ENCODE measurements at places on chromosomes 16 and 17.

GRCh38 chr16:48232493-48233040 lies 11.5 kb upstream of the LONP2 start:
- DNase-seq = no peak

DNA sequence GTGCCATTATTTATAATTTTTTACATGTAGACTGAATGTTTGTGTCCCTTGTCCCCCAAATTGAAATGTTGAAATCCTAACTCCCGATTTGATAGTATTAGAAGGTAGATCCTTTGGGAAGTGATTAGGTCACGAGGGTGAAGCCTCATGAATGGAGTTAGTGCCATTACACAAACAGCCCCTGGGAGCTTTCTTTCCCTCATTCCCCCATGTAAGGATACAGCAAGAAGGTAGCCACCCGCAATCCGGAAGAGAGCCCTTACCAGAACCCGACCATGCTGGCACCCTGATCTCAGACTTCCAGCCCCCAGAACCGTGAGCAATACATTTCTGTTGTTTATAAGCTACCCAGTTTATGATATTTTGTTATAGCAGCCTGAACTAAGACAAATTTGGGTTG lies 143.2 kb downstream of the NPIPB5 start:
- no peak for DNase-seq

DNA sequence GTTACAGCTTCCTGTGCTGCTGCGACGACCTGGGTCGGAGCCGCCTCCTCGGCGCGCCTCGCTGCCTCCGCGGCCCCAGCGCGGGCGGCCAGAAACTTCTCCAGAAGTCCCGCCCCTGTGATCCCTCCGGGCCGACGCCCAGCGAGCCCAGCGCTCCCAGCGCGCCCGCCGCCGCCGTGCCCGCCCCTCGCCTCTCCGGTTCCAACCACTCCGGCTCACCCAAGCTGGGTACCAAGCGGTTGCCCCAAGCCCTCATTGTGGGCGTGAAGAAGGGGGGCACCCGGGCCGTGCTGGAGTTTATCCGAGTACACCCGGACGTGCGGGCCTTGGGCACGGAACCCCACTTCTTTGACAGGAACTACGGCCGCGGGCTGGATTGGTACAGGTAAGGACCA lies 746 bp downstream of the HS3ST2 start:
- DNase-seq = no peak

- no peak for DNase-seq
Measured at GRCh38 chr16:85057212-85057889, 29.8 kb downstream of the KIAA0513 start.

DNA sequence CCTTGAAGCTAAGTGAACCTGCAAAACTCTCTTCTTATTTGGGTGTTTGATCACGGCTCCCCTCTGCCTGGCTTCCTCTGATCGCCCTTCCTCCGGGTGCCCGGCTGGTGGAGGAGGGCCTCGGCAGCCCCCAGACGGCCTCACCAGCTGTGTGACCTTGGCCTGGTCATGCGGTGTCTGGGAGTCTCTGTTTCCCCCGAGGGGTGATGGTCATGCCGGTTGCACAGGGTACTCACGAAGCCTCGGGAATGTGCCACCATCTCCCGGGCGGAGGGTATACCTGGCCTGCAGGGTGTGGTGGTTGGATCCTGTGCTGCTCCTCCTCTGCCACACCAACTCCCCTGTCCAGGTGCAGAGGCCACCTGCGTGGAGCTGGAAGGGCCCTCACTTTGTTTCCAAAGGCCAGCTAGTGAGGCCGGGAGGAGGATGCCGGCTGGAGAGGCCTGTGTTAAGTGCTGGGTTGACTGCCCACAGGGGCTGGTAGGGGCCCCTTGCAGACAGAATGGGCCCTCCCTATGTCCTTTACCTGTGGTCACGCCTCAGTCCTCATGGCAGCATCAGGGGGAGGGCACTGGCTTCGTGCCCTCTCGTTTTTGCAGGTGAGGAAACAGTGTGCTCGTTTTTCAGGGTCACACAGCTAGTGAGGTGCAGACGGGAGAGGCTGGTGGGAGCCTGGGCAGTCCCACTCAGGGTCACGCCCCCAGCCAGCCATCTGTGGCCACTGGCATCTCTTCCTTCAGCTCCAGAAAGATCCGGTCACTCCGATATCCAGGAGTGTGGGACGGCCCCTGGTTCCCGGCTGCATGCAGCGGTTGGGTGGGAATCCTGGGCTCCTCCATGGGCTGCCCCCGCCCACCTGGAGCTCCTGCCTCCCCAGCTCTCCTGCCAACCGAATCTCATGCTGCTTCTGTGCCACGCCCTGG lies 148.5 kb upstream of the GSE1 start:
- DNase-seq = no peak

- DNase-seq = no peak
Measured at GRCh38 chr16:25161753-25162367, 50.3 kb downstream of the LCMT1 start.

GRCh38 chr17:21535686-21536375 lies 156.5 kb upstream of the KCNJ18 start:
- DNase-seq = no peak

Measured in AG20443 (cell line).